ENCODE measurements at places on chromosomes 2 and 18. TPM values are rescaled to one million over a fixed set of nuclear protein-coding genes. Genes with fewer than 3 reads are reported as not detected.

The LOXHD1 gene
- total RNA-seq = 0.11 TPM

The NGEF gene
- total RNA-seq = not detected

- no peak overlapping the region for H3K4me3 ChIP-seq
- no peaks in the 10 kb centered on the region for H3K36me3 ChIP-seq
- H3K4me1 ChIP-seq = no peaks in the 10 kb centered on the region
- H3K27ac ChIP-seq = no peak overlapping the region
- no peak for DNase-seq
- no peaks in the 10 kb centered on the region for H3K27me3 ChIP-seq
These were observed 109.4 kb downstream of the PARD3B start for GRCh38 chr2:204654669-204655068.

GRCh38 chr2:217218269-217219163 lies 358.7 kb upstream of the TNP1 start:
- peaks cover 4% of the 10 kb centered on the region for H3K4me1 ChIP-seq
- H3K27ac ChIP-seq = no peak overlapping the region
- DNase-seq = no peak
- no peak overlapping the region for H3K4me3 ChIP-seq
- H3K36me3 ChIP-seq = no peaks in the 10 kb centered on the region
- H3K27me3 ChIP-seq = no peaks in the 10 kb centered on the region

DNA sequence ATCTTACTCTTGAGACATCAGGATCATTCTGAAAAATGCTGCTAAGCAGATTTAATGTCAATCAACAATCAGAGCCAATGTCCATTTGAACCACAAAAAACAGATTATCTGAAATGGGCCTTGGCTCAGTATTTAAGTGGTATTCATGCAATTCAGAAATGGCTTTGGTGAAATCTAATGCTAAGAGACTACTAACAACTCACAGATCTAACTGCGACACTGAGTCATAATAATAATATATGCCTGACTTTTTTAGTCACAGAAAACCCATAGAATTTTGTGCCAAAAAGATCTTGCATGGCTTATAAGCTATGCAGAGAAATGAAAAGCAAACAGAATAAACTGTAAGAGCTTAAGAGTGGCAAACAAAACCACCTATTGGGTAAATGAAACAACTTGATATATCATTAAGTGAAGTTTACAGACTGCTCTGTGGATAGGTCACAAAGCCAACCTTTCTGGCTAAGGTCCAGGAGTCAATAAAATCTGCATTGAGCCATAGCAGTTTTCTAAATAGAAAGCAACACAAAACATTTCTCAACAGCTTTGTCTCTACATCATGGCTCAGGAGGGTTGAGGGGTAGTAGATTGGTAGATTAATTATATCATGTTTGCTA lies 234.3 kb downstream of the LRATD1 start:
- H3K27ac ChIP-seq = no peak overlapping the region
- DNase-seq = no peak
- no peaks in the 10 kb centered on the region for H3K36me3 ChIP-seq
- H3K4me1 ChIP-seq = no peaks in the 10 kb centered on the region

- DNase-seq = no peak
- H3K27ac ChIP-seq = no peak overlapping the region
- H3K36me3 ChIP-seq = no peaks in the 10 kb centered on the region
- H3K4me3 ChIP-seq = no peak overlapping the region
These were observed 73.0 kb downstream of the RRM2 start for GRCh38 chr2:10195278-10196109.

DNA sequence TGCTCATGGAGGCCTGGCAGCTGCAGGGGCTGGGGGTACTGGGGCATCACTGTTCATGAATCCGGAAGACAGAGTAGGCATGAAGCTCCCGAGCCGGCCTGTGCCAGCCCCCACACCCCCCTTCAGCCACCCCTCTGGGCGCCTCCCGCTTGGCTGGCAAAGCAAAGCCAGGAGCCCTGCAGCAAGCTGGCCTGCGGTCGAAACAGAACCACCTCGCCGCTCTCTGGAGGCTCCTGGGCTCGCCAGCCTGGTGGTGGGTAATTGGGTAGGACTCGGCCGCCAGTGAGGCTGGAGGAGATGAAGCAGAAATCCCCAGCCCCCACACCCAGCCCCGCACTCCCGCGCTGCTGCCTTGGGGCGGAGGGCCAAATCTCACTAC lies 70.9 kb upstream of the GPC1 start:
- H3K36me3 ChIP-seq = no peaks in the 10 kb centered on the region
- H3K27ac ChIP-seq = no peak overlapping the region
- H3K4me3 ChIP-seq = no peak overlapping the region
- H3K27me3 ChIP-seq = no peaks in the 10 kb centered on the region
- no peak for DNase-seq

DNA sequence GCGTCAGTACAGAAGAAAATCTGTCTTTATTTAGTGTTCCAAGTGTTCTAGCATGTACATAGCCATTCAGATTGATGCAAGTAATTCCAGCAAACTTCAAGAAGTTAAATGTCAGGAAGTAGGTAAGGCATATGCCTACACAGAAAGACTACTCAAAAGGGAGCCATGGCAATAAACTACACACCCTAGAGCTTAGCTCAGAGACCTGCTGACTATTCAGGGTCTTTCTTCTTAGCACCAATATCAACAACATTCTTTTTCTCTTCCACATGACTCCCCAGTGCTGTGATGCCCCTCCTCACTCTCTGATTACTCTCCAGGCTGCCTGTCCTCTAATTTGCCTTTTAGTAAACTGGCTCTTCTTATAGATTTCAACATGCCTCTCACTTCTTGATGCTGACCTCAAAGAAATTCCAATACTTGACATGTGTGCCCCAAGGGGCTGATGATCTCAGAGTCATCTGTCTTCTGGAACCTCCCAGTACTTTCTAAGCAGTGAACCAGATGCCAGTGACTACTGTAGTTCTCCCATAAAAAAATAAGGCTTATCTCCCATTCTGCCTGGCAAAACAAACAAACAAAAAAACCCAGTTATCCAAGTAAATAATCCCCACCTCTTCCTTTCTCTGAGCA lies 909.2 kb upstream of the FANCL start:
- H3K36me3 ChIP-seq = no peaks in the 10 kb centered on the region
- no peak overlapping the region for H3K4me3 ChIP-seq
- H3K27ac ChIP-seq = no peak overlapping the region
- no peak for DNase-seq

- H3K27me3 ChIP-seq = no peaks in the 10 kb centered on the region
- no peak overlapping the region for H3K27ac ChIP-seq
- no peak overlapping the region for H3K4me3 ChIP-seq
These were observed 5.2 kb upstream of the SLC35F6 start for GRCh38 chr2:26758790-26759321.
